Renal cortical epithelial cell (primary cell): ENCODE measurements at places on chromosomes 16 and 17.

DNA sequence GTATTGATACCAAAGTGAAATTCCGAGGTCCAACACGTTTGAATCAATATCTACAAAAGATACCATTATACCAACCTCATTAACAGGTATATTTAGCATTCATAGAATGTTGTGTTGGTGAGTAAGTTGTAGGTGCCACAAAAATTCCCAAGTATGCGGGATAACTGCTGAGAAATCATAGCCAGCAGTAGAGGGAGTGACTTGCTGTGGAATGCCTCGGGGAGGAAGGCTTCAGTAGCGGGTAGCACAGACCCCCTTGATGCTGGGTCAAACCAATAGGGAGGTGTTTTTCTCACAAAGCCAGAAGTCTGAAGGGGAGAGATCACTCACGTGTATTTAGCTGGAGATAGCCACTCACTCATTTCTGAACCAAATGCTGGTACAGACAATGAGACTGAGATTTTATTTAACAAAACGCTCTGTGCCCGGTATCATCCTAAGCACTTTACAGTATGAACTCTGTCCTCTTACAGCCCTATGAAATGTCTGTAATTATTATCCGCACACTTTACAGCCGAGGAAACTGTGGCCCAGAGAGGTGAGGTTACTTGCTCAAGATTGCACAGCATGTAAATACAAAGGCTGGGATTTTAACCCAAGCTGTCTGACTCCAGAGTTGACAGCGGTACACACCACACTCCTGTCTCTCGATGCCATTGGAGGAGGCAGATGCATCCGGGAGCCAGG is 23.1 kb downstream of the HSBP1 start:
- peak; percentile 25 for DNase-seq

DNA sequence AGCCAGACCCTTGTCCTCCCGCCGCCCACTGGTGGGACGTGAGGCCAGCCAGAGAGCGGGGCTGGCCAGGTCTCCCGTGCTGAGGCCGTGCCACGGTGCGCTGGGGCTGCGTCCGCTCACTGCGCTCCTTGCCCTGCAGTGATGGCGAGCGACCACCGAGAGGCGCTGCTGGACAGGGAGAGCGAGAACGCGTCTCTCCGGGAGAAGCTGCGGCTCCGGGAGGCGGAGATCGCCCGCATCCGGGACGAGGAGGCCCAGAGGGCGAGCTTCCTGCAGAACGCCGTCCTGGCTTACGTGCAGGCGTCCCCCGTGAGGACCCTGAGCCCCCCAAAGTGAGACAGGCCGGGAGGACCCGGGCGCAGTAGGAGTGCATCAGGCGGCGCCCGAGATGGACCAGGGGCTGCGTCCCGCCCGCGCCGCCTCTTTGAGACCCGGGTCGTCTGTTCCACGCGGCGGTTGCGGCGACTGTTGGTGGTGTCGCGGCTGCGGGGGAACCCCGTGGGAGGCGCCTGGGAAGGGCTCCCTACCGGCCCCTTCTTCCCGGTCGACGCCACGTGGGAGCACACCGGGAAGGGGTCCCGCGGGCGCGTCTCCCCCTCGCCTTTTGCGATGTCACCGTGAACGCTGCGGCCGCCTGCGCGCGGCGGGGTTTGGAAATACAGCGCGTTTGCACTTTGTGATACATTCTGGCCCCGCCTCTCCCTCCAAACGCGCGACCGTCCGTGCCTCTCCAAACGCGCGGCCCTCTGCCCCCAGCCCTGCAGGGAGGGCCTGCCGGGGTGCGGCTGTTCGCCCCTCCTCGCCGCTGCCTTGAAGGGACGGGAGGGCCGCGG is 792 bp upstream of the RAC3 start:
- DNase-seq, result peak; percentile 57

- no peak for DNase-seq
These were observed 313.1 kb upstream of the ERCC4 start for GRCh38 chr16:13606804-13607203.

DNA sequence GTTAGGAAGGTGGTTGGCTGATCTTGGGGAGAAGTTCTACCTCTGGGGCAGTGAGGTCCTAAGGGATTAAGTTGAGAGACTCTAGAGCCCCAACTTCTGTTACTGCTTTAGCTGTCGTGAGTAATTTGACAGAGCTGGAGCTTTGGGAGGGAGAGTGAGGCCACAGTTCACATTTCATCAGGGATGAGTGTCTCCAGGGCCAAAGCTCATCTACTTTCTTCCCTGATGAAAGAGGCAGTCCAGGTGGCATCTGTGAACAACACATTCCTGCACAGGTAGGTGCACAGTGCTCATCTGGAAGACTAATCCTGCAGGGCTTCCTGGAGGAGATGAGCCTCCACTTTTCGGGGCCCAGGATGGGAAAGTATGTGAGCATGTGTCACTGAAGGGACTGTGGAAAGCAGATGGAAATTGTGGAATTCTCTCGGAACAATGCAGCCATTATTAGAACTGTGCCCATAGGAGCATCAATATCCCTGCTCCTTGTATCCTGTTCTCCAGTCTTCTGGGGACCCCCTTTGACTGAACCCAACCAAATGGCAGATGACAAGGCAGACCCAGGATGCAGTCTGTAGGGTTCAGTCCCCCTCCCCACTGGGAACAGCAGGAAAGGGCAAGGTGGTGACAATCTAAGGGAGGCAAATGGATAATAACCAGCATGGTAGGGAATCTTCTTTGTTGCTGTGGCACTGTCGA is 9.0 kb downstream of the DYNLL2 start:
- no peak for DNase-seq

DNA sequence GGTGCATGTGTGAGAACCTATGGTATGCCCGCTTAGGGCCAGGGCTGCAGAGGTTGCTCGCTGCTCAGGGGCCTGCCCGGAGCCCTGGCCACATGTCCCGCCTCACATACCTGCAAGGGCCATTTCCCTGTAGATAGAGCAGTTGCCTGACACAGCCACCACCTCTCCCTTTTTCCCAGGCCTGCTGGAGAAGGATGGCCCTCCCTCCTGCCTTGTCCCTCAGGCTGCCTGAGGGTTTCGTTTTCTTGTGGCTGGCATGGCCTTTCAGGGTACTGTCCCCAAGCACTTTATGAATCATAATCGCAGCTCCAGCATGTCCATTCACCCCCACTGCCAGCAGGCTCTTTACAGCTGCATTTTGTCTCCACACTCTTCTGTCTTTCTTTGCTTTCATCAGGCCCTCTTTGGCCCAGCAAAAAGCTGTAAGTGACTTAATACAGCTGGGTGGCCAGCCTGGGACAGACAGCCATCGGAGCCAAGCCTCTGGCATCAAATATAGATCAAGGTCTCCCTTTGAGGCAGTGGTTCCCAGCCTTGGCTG is 65.7 kb downstream of the MPRIP start:
- no peak for DNase-seq

GRCh38 chr17:67617304-67617899 is 100.3 kb upstream of the NOL11 start:
- DNase-seq, result no peak

GRCh38 chr17:78544881-78545755 is 32.1 kb downstream of the DNAH17 start:
- DNase-seq, result no peak

- DNase-seq, result no peak
These were observed 15.4 kb upstream of the TMEM92 start for GRCh38 chr17:50258647-50259476.

DNA sequence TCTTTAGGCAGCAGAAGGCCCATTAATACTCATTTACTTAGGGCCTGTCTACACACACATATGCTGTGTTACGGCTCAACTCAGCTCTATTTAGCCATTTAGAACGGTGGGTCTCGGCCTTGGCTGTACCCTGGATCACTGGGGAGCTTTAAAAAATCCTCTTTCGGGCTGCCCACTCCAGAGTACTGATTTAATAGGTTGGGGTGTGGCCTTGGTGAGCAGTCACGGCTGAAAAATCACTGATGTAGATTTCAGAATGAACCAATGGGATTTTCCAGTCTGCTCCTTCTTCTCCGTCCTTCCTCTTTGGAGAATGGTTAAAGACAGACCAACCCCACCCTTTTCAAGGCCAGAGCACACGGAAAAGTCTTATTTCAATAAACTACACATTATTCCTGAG is 223.5 kb downstream of the CCDC182 start:
- DNase-seq, result peak; percentile 79

GRCh38 chr16:86959091-86959651 is 358.0 kb downstream of the C16orf95 start:
- no peak for DNase-seq

DNA sequence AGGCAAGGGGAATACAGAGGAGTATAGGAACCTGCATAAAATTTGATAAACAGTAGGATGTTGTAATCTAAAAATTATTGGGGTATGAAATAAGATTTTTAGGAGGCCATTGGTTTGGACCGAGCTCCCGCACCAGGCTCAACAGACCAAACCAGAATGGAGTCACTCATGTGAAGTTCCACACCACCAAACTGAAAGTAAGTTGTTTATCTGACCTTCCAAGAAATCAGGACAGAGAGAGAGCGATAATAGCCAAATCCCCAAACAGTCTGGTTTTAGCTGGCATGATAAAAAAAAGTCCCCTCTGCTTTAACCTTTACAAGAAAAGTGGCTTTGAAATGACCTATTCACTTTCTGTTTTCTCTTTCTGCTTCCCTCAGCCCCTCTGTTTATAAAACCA is 45.7 kb upstream of the SIAH1 start:
- no peak for DNase-seq

- DNase-seq, result peak; percentile 37
These were observed at the start of gene SPIRE2 for GRCh38 chr16:89828199-89828869. SPIRE2 (plus strand) TSS chr16:89828475; CDS start chr16:89828551, 76 bp downstream.
